ENCODE measurements at places on chromosomes 16 and 17.

GRCh38 chr16:28543072-28543471, 4.3 kb upstream of the NUPR1 start:
- DNase-seq, result no peak

- DNase-seq, result no peak
These were observed 50.6 kb downstream of the SPECC1 start for GRCh38 chr17:20059728-20060188.

DNA sequence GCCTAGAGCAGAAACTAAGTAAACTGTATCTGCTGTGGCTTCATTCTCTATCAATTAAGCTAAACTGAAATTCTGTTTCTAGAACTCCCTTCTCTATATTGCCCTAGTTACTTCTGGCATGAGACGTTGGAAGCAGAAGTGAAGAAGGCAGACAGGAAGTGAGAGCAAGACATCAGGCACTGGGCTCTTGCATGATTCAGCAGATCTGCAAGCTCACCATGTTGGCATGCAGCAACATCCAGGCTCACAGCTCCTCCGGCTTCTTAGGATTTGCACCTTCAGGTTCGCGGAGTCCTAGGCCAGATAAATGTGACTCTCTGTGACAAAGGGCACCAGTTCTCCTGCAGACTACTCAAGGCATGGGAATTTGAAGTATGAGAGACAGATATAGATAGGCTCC, 148.3 kb downstream of the CDH8 start:
- DNase-seq, result no peak

- DNase-seq, result no peak
These were observed 1.9 kb downstream of the GPR142 start for GRCh38 chr17:74369221-74369620.

DNA sequence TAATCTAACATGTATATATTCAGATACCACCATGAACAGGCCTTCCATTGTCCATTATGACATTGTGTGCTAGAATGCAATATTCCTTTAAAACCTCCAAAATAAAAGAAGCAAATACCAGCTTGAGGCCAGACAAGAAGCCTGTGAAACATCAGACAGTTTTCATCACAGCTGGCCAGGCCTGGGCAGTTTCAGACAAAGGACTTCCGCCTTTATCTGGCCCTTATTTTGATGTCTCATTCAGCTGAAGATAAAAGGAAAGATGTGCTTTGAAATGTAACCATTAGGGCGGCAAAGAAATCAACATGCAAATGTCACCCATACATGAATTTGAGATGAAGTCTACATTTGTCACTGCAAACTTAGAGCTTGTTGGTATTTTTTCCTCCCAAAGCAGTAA, 737.5 kb downstream of the KCNJ2 start:
- peak; percentile 18 for DNase-seq

GRCh38 chr16:49620158-49620868, 235.6 kb downstream of the ZNF423 start:
- no peak for DNase-seq
